Liver (tissue), 10 donors: ENCODE measurements at places on chromosomes 6 and 20. TPM values are rescaled to one million over a fixed set of nuclear protein-coding genes. Genes with fewer than 3 reads are reported as not detected.
A peak's percentile ranks its signal among the peaks of the same experiment; 100 is the strongest.

The PAK5 gene
- total RNA-seq: 0.17 TPM

The PPP1R3G gene
- total RNA-seq: 3.0 TPM

The DNAAF9 gene
- total RNA-seq: 3.0 TPM

DNA sequence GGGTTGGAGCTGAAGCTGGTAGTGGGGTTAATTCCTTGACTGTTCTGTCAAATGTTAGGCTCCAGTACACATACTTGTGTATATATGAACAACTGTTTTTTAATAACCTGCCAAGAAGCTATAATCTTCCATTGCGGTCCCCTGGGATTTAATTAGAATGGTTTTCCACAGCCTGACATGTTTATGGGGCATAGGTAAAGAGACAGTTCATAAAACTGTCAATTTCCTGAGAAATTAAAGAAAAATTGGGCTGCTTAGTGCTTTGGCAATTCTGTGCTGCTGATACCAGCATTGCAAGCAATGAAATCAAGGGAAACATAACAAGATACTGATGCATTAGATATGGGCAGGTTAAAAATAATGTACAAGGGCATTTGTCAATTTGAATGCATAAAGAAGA is 314.1 kb upstream of the SLC35B3 start:
- DNase-seq: no peak

GRCh38 chr6:145161501-145161900 is 573.8 kb downstream of the EPM2A start:
- DNase-seq: no peak

GRCh38 chr20:43191143-43191542 is 1.4 kb upstream of the PTPRT start:
- no peak for DNase-seq

DNA sequence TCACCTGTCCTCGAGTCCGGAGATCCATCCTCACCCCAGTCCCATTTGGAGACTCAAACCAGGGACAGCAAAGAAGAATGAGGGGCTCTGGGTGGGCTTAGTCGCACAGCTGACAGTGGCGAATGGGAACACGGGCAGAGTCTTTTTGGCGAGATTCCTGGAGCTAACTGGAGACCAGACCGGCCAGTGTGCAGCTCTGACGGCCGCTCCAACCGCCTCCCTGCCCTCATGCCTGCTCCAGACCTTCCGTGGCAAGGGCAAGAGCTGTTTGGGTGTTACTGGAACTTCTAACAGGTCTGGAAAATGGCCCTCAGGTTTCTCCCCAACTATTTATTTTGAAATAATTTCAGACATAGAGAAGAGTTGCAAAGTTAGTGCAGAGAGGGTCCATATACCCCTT is 75.6 kb downstream of the IRF4 start:
- DNase-seq: no peak

- DNase-seq: no peak
Observed at GRCh38 chr6:33375143-33375671, 16.4 kb upstream of the KIFC1 start.

The TSPO2 gene
- total RNA-seq: 64.9 TPM

The NXT1 gene
- 9.6 TPM for total RNA-seq

GRCh38 chr20:51525241-51526105 is 17.0 kb downstream of the NFATC2 start:
- DNase-seq: no peak

- DNase-seq: no peak
Observed at GRCh38 chr6:140636271-140636907, 1261.9 kb upstream of the CITED2 start.

DNA sequence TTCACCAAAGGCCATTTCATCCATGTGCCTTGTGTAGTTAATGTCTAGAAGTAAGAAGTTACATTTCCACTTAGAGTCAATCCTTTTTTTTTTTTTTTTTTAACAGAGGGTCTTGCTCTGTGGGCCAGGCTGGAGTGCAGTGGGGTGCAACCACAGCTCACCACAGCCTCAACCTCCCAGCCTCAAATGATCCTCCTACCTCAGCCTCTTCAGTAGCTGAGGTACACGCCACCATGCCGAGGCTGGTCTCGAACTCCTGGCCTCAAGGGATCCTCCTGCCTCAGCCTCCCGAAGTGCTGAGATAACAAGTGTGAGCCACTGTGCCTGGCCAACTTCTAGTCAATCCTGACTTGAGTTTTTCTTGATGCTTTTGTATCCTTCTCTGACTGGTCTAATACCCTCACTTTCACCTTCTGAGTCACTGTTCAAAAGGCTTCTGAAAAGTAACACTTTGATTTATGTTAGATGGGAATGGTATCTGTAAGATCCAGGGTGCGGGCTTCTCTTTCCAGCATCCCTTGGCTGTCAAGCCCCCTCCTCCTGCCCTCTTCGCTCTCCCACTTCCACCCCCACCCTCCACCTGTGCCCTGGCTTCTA is 22.1 kb downstream of the TRAM2 start:
- no peak for DNase-seq

- DNase-seq: no peak
Observed at GRCh38 chr20:61082720-61083119, 169.3 kb upstream of the CDH4 start.

GRCh38 chr20:62977613-62978560 is 25.4 kb downstream of the SLC17A9 start:
- DNase-seq: no peak

GRCh38 chr6:69795469-69796072 is 1.2 kb downstream of the LMBRD1 start:
- DNase-seq: no peak

- peak; percentile 46 for DNase-seq
Observed at GRCh38 chr6:7052443-7053011, 55.2 kb upstream of the RREB1 start.

The MOG gene
- total RNA-seq: not detected

The FERMT1 gene
- total RNA-seq: 0.42 TPM

The TAB2 gene
- total RNA-seq: 23.9 TPM

GRCh38 chr6:42210551-42210950 is 7.1 kb downstream of the MRPS10 start:
- no peak for DNase-seq

The FAM83B gene
- 0.19 TPM for total RNA-seq

The C20orf144 gene
- not detected for total RNA-seq

DNA sequence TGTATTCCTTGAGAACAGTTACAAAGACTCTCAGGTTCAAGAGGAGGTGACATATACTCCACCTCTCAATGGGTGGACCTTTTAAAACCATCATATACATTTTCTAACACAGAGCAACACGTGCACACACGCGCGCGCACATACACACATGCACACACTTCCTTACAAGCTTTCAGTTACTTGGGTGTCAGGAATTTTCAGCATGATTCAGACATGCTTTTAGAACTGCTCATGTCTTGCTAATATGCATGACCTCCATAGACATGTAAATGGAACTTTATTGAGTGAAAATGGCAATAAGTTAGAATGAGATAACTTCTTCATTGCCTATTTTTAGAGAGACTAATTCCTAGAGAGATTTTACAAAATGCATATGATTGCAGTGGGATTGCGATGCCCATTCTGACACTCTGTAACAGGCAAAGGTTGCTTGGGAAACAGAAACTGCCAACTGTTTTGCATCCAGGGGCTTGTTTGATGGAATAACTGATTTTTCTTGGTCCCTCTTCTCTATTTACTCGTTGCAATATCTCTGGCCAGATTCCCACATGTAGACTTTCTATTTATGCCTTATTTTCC is 531.4 kb upstream of the RNF217 start:
- no peak for DNase-seq

- DNase-seq: no peak
Observed at GRCh38 chr6:116210750-116211425, 43.0 kb downstream of the TSPYL4 start.

DNA sequence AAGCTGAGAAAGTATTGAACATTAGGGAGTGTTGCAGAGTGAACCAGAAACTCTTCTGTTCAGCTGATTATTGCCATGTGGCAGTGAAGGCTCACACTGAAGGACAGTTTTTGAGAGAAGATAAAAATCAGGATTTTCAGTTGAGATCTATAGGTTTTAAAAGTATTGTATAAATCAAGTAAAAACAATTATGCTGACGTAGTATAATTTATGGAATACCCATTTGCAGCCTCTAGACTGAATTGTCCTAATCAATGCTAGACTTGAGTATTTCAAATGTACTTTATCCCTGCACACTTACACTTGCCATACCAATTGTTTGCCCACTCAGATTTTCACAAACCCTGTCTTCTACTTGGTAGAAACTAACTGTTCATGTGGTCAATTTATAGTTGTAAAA is 245.8 kb downstream of the FRK start:
- no peak for DNase-seq

GRCh38 chr20:50992733-50993457 is 30.0 kb downstream of the KCNG1 start:
- DNase-seq: no peak

- no peak for DNase-seq
Observed at GRCh38 chr6:68826501-68826900, 191.4 kb downstream of the ADGRB3 start.

The SMAP1 gene
- 12.6 TPM for total RNA-seq

The ASIP gene
- total RNA-seq: not detected

The LCA5 gene
- 1.8 TPM for total RNA-seq

DNA sequence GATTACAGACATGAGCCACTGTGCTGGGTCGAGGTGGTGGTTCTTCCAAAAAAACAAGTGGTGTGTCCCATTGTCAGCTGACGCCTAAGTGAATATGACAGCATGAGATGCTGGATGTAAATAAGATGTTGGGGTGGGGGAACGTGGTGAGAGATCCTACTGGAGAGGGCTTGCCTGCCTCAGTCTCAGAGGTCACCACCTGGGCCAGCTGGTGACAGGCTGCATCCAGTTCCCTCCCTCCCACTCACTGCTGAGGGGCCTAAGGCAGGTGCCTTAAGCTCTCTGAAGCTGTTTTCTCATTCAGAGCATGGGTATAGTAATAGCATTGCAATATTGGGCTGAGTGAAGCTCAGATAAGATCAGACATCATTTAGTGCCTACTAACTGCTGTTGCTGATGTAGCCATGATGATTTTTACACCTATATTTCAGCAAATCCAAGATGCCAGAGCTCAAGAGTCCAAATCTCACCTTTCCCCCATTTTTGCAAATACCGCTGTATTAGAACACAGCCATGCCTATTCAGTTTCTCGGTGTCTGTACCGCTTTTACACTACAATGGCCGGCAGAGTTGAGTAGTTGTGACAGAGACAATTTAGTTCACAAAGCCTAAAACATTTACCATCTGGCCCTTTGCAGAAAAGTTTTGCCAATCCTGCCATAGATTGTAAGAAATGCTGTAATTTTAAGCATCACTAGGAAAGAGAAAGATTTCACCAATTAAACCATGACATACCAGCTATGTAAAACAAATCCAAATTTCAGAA is 171.3 kb downstream of the ANKRD60 start:
- no peak for DNase-seq

DNA sequence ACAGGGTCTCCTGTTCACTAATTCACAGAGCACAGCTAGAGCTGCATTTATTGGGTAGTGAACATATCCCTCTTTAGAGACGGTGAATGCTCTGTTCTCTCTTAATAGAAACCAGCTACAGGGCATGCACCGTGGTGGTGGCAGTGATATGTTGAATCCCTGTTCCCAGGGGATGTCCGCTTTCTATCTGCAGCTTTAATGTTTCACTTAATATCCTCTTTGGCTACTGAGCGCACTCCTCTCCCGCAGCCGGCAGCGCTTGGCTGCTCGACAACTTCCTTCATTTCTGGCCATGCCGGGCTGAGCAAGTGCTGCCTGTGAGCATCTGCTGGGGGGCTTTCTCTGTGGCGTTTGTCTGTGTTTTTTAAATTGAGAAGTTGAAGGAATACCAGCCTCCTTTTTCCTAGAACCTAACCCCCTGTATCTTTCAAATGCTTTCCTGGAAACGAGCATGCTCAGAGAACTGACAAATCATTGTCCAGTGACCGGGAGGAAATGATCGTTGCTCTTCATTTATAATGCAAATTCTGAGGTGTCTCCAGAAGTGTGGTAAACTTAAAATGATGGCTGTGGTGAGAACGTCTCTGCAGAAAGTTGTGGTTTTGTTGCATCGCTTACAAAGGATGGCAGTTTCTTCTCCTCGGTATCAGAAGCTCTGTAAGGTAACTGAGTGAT is 297.9 kb downstream of the UTRN start:
- no peak for DNase-seq

DNA sequence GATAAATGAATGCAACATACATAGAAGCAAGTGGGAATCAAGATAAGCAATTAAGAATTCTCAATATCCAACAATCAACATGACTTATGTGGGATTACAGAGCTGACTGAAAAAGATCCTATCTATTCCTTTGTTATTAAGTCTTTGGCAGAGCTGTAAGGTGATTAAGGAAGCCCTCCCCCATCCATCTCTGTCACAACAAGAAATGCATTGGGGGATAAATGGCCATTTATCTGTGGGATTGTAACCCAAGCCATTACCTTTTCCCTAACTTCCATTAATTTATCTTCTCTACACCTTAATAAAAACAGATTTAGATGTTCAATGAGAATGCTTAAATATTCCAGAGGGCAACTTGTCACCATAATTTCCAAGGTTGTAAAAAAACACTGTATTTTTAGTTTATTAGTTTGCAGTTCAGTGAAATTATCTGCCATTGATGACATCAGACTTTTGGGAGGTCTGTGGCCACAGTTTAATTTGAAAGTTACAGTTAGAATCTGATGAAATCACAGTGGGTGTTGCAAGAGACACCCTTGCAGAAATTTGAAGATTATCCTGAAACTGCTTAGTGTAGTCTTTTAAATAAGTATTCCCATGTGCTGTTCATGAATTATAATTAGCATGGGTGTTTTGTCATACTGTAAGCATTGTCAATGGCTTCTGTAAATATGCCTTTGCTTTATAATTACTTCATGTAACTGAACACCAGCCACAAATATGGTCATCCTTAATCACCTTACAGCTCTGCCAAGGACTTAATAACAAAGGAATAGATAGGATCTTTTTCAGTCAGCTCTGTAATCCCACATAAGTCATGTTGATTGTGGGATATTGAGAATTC is 49.4 kb upstream of the FYN start:
- DNase-seq: no peak

- DNase-seq: no peak
Observed at GRCh38 chr20:57038608-57039440, 227.6 kb downstream of the BMP7 start.

DNA sequence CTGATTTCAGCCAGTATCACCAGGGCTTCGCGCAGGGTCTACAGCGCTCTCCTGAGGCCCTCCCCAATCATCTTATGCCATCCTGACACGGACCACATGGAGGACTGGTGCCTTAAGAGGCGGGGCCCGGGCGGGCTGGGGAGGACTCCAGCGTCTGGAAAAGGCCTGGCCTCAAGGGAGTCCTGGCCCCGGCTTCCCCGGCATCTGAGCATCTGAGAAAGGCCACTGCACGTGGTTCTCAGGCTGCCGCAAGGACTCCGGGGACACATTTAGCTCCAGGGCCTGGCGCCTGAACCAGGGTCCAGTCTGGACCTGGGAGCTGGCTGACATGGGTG is 21.4 kb downstream of the BHLHE23 start:
- DNase-seq: no peak

The C6orf141 gene
- total RNA-seq: 0.14 TPM

The DSP gene
- 41.2 TPM for total RNA-seq

GRCh38 chr20:40008177-40008576 is 680.9 kb downstream of the MAFB start:
- no peak for DNase-seq

- DNase-seq: no peak
Observed at GRCh38 chr6:85494547-85495536, 45.0 kb downstream of the NT5E start.

The PTPRK gene
- total RNA-seq: 61.2 TPM

GRCh38 chr6:43804550-43805223 is 34.7 kb downstream of the VEGFA start:
- no peak for DNase-seq
